ENCODE measurements at places on chromosomes 4 and X.

- DNase-seq, result no peak
Observed at GRCh38 chr4:100244347-100244746, 54.1 kb upstream of the DDIT4L start.

- no peak for DNase-seq
Observed at GRCh38 chrX:123153846-123154335, 30.2 kb upstream of the GRIA3 start.

DNA sequence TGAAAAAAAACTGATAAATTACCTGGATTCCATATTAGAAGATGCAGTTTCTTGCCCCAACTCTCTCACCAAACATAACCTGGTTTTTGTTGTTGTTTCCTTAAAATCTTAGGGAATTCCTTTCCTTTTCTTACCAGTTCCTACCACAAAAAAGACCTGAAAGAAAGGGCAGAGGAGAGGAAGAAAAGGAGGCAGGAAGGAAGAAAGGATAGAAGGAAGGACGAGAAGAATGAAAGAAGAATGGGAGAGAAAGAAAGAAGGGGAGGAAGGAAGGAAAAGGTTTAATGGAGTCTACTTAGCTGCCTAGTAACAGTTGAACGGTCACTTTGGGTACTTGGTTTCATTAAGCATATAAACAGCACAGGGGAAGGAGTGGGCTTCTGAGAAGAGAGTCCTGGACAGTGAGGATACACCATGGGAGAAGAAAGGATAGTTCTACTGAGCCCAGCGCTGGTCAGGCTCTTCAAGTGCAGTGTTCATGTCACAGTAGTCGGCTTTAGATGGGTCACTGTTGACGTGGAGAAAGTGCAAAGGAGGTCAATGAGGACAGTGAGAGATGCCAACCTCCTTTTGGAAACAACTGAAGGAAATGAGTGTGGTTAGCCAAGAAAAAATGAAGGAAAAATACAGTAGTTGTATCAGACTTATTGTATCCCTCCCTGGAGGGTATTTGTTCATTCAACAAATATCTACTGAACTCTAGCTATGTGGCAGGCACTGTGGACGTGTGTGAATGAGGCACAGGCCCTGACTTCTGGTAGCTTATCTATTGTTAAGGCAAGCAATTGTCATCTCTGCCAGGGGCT lies 1.1 kb upstream of the CHIC2 start:
- DNase-seq, result no peak

GRCh38 chr4:68494688-68495087 lies 47.4 kb downstream of the TMPRSS11E start:
- no peak for DNase-seq

- no peak for DNase-seq
Observed at GRCh38 chrX:25020391-25020904, 4.7 kb upstream of the ARX start.

Measured in SIG-M5 (cell line).